Hindlimb muscle (tissue), 1 donor: ENCODE measurements at places on chromosomes 4 and X.

DNA sequence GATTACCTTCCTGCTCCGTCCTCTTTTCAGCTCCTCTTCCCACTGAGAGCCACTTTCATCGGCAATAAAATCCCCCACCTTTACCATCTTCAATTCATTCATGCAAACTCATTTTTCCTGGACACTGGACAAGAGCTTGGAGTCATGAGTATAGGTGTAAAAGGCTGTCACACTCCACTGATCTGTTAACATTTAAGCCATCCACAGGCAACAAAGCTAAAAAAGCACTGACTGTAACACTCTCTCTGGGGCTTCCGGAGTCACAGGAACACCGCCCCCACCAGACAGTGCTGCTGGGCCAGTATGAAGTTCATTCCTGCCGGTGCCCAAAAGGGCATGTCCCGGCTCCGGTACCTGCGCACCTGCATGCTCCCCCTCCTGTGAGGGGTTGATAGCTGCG lies 38.5 kb downstream of the MAGEB5 start:
- DNase-seq = no peak

DNA sequence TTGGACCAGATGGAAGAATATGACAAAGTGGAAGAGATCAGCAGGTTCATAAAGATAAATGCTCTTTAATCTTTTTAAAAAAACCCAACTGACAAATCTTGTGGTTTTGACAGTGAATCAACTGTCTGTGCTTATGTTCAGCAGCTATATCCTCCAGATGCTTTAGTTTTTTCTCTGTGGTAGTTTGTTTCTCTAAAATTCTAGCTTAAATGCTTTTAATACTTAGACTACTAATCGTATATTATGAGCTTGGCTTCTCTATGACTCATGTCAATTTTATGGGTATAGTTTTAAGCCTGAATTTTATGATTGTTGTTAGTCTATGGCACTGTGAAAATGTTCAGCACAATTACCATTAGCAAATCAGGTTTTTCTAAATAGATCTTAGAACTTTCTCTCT lies 12.9 kb downstream of the HHIP start:
- no peak for DNase-seq

GRCh38 chr4:126223784-126224407 lies 909.1 kb downstream of the FAT4 start:
- no peak for DNase-seq

DNA sequence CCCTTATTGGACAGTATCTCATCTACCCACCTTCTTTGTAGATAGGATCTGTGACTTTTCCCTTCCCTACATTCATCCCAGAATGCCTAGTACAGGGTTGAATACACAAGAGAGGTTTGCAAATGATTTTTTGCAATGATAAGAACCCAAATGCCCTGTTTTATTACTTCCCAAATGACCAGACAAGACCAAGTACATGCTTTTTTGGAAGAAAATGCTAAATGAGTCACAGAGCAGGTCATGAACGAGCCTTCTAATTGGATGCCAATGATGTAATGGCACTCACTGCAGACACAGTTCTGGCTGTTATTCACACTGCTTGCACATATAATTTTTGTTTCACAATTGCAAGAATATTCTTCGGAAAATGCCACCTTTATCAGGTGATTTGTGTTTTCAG lies 17.8 kb upstream of the GABRQ start:
- no peak for DNase-seq

- no peak for DNase-seq
Observed at GRCh38 chr4:8582436-8582835, 2.2 kb downstream of the GPR78 start.

DNA sequence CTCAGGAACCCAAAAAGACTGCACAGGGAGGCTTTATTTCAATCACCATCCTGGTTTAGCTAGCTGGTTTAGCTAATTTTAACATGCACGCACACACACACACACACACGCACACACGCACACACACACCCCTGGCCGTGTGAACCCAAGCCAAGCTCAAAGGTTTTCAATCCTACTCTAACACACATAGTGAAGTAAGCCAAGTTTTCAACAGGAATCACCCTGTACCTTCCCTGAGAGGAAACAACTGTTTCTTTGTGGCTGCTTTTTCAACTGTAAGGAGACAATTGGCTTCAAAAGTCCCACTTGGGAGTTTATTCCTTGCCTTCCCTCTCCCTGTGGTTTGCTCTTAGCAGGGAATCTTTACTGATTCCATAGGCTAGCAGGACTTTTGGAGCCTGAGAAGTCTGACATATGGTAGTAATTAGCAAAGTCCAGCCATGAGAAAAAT lies 98.9 kb upstream of the BMP3 start:
- DNase-seq = peak; percentile 20

DNA sequence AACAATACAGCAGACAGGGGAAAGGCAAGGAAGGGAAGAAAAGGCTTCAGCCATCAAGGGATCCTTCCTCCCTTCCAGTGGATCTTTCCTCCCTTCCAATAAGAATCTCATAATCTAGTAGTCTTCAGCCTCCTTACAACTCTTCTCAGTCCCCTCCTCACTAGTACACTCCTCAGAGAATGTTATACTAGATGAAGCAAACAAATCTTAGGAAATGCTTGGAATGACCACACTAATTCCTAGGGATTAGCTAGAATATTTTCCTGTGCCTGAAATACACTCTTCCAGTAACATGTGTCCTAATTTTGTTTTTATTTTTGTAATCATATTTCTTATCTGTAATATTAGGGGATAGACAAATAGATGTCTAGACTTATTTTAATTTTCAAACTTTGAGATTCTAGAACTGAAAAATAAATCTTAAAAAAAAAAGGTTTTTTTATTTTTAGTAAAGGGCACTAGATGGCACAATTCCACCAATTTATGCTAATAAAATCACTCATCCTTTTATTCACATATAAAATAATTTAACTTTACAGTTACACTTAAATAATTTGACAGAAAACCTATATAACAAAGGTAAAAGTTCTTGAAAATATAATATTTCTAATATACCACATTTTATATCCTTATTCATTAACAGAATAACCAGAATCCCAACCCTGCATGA lies 7.0 kb upstream of the STPG2 start:
- DNase-seq = no peak

- DNase-seq = no peak
Observed at GRCh38 chr4:13635286-13635799, 7.8 kb upstream of the BOD1L1 start.

DNA sequence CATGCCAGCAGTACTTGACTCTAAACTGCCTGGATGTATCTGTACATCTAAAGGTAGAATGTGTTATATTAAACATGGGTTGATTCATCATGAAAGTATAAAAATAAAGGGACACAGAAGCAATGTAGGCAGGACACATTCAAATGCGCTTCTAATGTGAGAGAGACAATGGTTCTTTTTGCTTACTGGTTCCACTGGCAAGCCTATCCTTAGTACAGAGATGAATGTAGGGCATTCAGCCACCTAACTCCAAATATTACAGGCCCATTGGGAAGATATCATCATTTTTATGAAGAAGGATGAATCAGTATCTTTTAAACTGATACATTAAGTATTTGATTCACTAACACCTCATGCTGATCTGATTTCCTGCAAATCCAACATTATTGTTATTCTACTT lies 18.0 kb downstream of the CDKL2 start:
- DNase-seq = no peak

GRCh38 chr4:94827481-94828110 lies 69.8 kb downstream of the BMPR1B start:
- no peak for DNase-seq

DNA sequence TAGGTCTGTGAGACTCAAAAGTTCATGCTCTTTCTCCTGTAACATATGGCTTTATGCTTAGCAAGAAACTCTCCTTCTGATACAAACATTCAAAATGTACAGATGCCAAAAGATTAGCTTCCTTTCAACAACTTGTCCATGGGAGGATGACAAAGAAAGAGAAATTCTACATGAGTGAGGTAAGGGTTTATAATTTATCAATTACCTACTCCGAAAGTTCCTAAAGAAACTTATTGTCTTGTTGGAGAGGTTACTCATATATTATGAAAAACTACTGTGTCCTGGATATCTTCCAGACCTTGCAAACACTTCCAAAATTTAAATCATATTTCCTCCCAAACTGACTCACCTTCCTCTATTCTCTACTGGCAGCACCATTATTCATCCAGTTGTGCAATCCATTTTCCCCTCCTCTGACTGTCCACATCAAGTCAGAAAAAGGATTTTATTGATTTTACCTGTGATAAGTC lies 65.1 kb downstream of the ENPEP start:
- no peak for DNase-seq

DNA sequence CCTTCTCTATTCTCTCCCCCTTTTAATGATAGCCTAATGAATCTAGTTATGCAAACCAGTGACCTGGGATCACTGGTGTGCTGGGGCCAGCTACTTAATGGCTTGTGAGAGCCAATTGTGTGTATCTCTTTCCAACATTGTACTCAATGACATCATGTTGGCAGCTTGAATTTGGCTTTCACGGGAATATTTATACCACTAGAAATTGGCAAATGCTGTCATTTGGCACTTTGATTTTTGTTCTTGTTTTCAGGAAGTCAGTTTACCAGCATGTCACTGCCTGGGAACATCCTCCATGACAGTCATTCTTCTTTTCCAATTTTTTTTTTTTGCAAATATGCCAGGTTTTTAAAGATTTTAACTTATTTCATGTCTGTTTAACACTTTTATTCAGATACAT lies 1685.3 kb downstream of the STIM2 start:
- DNase-seq = no peak
